ENCODE measurements at places on chromosomes 11 and 22.

DNA sequence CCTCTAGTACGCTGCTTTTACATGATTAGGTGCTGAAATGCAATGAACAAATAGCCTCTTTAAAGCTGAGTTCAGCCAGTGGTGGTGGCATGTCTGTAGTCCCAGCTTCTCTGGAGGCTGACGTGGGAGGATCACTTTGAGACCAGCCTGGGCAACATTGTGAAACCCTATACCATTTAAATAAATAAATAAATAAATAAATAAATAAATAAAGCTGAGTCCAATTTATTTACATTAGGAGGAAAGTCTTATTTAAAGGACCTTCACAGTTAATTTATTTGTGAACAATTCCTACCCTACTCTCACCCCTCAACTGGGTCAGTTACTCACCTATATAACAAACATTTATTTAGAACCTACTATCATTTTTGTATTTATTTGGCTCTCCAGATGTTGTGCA is 4.8 kb upstream of the CHRDL2 start:
- no peak for DNase-seq

GRCh38 chr11:17494019-17494418 is 17.4 kb upstream of the ABCC8 start:
- DNase-seq, result no peak

- no peak for DNase-seq
Observed at GRCh38 chr22:33054001-33054675, 4.0 kb downstream of the SYN3 start.

- DNase-seq, result peak; percentile 76
Observed at GRCh38 chr11:119641983-119642745, 86.8 kb downstream of the NECTIN1 start.

- DNase-seq, result no peak
Observed at GRCh38 chr11:69551963-69552362, 70.5 kb downstream of the LINC01488 start.

GRCh38 chr11:87778357-87778756 is 396.9 kb downstream of the RAB38 start:
- DNase-seq, result no peak

DNA sequence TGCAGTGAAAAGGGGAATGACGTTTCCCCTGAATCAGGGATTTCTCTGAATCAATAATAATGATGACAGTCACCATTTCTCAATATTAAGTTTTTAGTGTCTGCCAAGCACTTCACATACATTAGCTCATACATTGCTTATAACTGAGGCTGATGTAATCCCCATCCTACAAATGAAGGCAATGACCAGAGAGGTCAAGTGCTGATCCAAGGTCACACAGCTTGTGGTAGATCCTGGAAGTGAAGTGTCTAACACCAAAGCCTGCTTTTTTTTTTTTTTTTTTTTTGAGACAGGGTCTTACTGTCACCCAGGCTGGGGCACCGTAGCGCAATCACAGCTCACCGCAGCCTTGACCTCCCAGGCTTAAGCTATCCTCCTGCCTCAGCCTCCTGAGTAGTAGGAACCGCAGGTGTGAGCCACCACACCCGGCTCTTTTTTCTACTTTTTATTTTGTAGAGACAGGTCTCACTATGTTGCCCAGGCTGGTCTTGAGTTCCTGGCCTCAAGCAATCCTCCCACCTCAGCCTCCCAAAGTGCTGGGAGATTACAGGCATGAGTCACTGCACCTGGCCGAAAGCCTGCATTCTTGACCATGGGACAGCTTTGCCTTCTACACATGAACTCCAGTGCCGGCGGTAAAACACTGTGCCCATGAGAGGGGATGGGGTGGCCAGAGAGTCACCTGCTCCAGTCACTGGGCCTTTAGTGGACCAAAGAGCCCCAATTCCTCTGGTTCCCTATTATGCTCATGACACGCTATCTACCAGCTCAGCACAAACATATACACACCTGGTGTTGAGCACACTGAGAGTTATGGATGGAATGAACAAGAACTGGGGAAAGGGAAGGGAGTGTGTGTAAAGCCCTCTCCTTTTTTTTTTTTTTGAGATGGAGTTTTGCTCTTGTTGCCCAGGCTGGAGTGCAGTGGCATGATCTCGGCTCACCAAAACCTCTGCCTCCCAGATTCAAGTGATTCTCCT is 17.4 kb downstream of the ARHGAP1 start:
- no peak for DNase-seq

DNA sequence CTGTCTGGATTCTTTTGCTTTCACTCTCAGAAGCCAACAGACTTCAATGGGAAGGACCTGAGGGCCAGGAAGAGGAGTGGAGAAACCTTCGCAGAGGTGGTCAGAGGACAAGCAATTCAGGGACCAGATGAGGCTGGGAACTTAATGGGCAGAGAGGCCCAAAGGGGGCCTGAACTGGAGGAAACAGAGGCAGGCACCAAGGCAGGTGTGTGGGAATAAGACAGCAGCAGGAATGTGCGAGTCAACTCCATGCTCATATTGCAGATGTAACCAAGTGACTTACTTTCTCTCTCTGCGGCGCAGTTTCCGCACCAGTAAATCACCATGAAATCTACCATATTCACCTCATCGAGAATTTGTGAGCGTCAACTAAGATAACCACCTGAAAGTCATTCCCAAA is 669.1 kb downstream of the NTM start:
- DNase-seq, result no peak

Measured in iPS-NIHi11 (cell line).